ENCODE measurements at places on chromosomes 1 and 21.

DNA sequence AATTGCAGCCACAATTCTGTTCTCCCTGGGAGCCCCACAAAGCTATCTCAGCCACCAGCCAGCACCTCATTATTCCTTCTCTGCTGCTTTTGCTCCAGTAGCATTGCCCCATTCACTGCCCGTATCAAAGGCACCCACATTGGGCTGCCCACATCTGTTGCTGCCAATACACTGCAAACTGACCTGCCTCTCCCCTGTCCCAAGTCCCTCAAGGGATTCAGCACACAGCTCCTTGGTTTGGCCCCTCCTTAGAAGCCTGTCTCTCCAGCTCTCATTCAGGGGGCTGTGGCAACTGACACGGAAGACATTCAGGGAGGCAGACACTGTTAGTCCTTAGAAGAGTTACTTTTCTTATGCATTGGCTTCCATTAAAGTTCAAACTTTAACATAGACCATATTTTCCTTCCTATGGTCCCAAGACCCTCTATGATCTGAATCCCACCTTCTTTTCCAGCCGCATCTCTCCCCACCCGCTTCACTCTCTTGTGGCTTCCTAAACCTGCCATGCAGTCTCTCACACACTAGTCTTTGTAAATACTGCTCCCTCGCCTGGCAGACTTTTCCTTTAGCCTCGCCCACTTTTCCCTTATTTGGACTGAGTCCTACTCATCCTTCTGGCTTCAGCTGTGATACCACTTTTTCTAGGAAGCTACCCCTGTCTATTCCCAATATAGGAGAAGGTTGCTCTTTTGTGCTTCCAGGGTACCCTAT, 19.3 kb upstream of the KLHDC8A start:
- DNase-seq: no peak

DNA sequence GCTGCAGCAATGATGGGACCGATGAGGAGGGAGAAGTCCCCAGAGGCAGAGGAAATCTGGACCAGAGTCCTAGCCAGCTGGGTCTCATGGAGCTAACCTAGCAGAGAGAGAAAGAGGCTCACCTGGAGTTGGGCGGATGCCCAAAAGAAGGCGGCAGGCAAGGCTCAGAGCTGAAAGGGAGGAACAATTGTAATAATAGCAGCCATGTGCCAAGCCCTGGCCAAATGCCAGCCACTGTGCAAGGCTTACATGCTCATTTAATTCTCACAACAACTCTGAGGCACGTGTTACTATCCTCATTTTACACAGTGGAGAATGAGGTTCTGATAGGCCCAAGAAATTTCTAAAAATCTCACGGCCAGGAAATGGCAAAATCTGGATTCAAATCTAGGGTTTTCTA, 50.0 kb upstream of the ZNF648 start:
- DNase-seq: no peak

DNA sequence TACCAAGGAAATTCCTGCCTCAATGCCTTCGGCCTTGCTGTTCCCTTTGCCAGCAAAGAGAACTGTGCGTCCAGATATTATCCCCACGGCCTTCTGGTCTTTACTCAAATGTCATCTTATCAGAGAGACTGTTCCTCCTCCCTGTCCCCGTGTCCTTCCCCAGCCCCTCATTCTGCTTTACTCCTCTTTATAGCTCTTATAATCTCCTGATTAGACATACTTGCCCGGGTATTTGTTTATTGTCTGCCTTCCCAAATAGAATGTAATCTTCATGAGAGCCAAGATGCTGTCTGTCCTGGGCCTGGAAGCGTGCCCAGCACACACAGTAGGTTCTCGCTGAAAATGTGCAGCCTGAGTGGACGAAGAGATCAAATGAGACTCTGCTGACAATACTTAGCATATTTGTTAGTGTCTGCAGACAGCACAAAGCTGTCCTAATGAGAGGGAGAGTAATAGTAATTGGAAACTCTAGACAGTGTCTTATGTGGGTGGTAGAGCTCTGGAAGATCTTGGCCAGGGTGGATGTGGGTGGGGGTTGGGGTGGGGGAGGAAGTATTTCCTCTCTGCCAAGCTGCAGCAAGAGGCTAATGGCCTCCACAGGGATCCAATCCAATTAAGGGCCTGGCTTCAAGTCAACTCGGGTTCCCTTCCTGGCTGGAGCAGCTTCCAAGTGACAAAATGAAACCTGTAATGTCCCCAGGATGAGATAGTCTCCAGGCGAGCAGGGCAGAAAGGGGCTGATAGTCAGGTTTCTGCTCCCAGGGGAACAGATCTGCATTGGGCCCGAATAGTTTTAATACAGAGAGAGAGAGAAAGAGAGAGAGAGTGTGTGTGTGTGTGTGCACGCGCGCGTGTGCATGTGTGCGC, 9.5 kb upstream of the CLIC4 start:
- DNase-seq: no peak

- no peak for DNase-seq
Observed at GRCh38 chr1:24749252-24749651, 4.0 kb downstream of the CLIC4 start.

DNA sequence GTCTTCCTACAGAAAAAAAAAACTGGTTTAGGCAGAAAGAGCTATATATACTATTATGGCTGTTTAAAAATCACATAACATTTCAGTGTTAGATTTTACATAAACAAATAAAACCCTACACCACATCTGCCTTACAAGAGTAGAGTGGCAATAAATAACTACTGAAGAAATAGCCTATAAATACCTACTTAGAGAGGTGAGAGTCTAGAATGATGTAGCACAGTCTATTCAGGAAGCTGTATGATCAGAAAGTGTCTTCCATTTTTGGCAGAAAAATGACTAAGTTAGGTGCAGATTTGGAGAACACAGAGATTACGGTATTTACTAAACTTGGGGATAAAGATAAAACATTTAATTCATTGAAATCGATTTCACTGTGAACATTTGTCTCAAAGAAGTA, 75.5 kb downstream of the VAV3 start:
- DNase-seq: no peak

DNA sequence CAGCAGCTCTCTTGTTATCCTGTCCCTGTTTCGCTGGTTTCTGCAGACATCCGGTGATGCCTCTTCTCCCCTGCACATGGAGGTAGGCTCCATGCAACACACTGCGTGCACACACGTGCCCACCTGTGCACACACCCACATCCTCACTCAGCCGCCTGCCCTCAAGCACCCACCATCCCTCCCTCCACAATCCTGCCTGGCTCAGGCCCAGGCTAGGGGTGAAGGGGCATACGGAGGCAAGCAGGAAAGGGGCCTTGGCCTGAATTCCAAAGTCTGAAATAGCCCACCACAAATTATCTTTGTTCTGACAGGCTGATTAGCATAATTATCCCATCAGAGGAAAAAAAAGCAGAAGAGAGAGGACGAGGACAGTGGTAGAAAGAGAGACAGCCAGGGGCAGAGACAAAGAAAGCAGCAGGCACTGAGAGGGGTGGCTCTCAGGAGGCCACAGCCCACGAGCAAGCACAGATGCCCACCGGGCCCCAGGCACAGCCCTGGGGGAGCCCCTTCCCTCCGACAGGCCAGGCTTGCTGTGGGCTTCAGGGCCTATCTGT, 73.2 kb downstream of the GRIK3 start:
- no peak for DNase-seq

DNA sequence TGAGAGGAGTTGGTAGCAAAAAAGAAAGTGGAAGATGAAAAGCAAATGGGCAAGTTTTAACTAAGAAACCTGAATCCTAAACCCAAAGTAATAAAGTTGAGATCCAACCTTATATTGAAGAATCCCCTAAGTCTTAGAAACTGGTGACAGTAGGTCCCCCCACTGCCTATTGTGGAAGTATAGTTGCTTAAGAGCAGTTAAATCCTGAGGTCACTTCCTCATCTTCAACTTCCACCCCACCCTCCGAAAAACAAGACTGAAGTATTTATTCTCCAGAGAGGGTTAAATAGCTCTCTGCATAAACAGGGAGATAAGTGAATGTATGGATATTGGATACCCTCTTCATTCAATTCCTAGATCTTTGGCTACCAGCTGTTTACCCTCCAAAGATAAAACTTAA, 3.3 kb upstream of the DSTYK start:
- no peak for DNase-seq

- no peak for DNase-seq
Observed at GRCh38 chr1:160459056-160459455, 58.7 kb downstream of the VANGL2 start.

- no peak for DNase-seq
Observed at GRCh38 chr1:8004113-8004802, 21.9 kb downstream of the ERRFI1 start.

- DNase-seq: no peak
Observed at GRCh38 chr1:47587891-47588582, 150.2 kb downstream of the FOXD2 start.

GRCh38 chr1:193306430-193306829, 120.0 kb upstream of the B3GALT2 start:
- DNase-seq: no peak

GRCh38 chr1:229136822-229137221, 134.1 kb upstream of the RAB4A start:
- no peak for DNase-seq

- no peak for DNase-seq
Observed at GRCh38 chr1:173043253-173043652, 7.5 kb downstream of the TNFSF18 start.

GRCh38 chr1:90027281-90027680, 32.4 kb downstream of the ZNF326 start:
- no peak for DNase-seq

GRCh38 chr1:210335001-210335400, 6.3 kb downstream of the HHAT start:
- DNase-seq: no peak

GRCh38 chr1:227323171-227323966, 5.1 kb upstream of the CDC42BPA start:
- DNase-seq: no peak

DNA sequence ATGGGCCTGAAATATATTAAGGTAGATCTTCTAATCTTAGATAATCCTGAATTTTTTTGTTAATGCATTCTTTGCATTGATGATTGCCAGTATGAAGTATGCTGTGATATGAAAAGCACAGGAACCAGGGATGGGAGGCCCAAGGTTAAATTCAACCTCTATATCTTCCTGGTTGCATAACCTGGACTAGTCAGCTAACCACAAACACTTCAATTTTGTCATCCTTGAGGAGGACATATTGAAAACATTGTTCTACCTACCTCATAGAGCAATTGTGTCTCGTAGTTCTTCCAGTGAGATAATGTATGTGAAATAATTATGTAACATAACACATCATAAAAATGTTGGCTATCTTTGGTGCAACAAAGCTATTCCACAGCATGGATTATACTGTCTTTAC, 25.6 kb downstream of the PDC start:
- DNase-seq: no peak

GRCh38 chr1:79777481-79778219, 771.1 kb upstream of the ADGRL4 start:
- DNase-seq: no peak

- DNase-seq: no peak
Observed at GRCh38 chr1:241020851-241021697, 335.9 kb downstream of the RGS7 start.

DNA sequence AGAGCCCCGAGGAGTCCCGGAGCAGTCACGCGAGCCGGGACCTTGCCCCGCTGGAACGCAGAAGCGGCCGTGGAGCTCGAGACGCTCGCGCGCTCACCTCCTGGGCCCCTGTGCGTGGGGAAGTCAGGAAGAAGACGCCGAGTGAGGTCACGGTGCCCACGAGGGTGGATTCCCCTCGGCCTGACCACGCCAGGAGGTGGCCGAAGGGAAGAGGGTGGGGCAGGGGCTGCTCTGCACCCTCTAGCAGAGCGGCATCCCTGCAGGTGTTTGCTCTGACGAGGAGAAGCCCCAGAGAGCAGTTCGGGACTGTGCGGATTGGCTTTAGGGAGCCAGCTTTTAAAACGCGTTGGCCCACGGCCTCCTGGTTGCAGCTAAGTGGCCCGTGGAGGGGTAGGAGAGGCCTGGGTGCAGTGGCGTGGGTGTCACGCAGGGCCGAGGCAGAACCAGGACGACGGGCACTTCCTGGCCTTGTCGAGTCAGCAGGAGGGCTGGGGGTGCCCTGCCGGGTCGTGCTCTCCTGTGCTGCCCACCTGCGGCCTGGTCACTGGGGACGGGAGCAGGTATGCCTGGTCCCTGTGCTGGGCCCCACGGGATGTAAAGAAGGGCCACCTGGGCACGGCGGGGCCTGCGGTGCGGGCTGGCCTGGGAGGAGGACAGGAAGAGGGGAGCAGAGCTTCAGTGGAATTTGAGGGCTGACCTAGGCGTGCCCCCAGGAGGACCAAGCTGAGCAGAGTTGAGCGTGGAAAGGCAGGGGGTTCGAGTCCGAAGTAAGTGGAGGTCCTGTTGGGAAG, 1.0 kb downstream of the PDXK start:
- no peak for DNase-seq

GRCh38 chr1:52686830-52687229, 11.3 kb downstream of the COA7 start:
- no peak for DNase-seq

- no peak for DNase-seq
Observed at GRCh38 chr1:232416026-232416568, 213.8 kb downstream of the SIPA1L2 start.

DNA sequence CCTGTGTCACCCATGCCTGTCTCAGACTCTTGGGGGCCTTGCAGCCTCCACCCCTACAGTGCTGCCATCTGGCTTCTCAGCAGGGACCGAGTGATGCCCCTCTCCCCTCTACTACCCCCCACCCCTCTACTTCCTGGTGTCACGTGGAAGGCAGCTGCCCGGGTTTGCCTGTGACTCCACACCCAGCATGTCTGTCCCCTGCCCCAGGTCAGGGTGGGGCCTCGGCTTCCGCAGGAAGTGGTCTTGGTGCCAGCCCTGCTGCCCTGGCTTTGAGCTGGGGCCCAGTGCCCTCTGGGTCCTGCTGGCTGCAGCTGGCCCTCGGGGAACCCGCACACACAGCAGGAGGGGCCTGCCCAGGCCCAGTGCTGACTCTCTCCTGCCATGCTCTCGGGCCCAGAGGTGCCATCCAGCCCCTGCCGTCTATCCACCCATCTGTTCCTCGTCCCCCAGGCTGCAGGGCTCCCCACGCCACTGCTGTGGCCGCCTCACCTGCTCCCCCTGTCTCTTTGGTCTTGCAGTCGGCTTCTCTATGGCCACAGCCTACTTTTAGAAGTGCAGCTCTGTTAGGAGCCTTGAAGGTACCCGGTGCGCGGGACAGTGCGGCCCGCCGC, 24.0 kb downstream of the PLCH2 start:
- no peak for DNase-seq

GRCh38 chr1:156691665-156692440, 13.5 kb downstream of the CRABP2 start:
- no peak for DNase-seq

- DNase-seq: no peak
Observed at GRCh38 chr1:17978016-17978415, 129.6 kb upstream of the IGSF21 start.

- DNase-seq: no peak
Observed at GRCh38 chr1:205572421-205572820, 59.4 kb downstream of the ELK4 start.

DNA sequence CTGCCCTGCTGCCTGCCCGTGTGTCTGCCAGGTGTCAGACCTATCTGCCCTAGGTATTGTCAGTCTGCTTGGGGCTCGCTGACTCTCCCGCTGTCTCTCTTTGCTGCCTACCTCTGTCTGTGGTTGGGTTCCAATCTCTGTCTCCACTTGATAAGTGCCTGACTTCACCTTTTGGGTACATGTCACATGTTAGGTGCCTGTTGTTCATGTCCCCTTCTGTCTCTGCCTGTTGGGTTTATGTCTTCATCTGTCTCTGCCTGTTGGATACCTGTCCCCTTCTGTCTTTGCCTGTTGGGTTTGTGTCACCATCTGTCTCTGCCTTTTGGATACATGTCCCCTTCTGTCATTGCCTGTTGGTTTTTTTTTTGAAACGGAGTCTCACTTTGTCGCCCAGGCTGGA, 14.6 kb downstream of the RPS6KA1 start:
- no peak for DNase-seq

- DNase-seq: no peak
Observed at GRCh38 chr1:109890115-109890953, 20.3 kb upstream of the CSF1 start.

- no peak for DNase-seq
Observed at GRCh38 chr1:154288661-154289060, 16.2 kb downstream of the HAX1 start.

Data from thoracic aorta (tissue), 2 donors.